ENCODE measurements at places on chromosomes 5 and 9.
A peak's percentile ranks its signal among the peaks of the same experiment; 100 is the strongest.

- peak; percentile 82 for DNase-seq
These were observed at the start of gene STC2 for GRCh38 chr5:173327948-173328843. STC2 (minus strand) TSS chr5:173328414; CDS start chr5:173328193, 221 bp downstream.

DNA sequence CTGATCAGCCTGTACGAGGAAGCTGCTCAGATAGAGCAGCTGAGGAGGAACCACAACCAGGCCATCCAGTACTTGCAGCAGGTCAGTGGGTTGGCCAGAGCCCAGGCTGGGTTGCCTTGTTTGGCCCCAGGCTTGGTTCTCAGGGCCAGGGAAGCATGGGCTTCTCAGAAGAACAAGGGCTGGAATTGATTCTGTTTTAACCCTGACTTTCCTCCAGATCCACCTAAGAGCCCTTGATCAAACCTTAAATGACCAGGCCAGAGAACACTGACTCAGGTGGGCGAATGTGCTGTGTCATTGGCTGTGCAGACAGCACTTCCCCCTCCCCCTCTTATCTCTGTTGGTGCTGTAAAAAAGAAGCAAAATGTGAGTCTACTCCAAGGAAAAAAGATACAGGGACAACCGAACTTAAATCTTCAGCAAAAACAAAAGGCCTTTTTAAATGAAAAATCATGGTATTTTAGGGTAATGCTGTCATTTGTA, 28.1 kb downstream of the TTC23L start:
- no peak for DNase-seq

DNA sequence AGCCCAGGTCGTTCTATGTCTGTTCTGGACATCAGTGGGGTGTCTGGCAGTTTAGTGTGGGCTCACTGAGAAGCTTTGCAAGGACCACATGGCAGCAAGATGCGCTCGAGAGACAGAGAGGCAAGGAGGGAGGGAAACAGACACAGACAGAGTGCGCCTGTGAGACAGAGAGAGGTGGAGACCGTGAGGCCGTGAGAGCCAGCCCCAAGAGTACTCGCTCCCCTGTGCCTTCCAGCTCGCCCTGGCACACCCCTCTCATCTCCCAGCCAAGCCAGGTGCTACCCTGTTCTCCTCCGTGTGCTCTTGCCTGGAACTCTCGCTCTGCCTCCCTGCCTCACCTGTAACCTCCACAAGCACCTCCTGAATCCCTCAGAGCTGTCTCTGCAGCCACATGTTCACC, 106.8 kb downstream of the EHMT1 start:
- no peak for DNase-seq

DNA sequence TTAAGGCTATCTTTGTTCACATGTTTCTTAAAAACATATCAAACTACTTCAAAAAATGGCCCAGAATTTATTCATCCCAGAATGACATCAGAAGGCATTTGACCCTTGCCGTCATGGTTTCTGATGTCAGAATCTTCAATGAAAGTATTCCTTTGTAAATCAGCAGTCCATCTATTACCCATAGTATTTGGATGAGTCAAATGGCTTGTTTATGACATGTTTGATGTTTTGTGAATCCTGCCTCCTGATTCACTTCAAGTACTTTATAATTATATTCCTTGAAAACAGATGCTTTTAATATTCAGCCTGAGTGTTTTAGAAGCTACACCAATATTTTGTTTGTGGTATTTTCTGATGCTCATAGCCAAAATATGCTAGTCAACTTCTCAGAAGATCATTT, 200.8 kb upstream of the MEF2C start:
- DNase-seq: no peak

DNA sequence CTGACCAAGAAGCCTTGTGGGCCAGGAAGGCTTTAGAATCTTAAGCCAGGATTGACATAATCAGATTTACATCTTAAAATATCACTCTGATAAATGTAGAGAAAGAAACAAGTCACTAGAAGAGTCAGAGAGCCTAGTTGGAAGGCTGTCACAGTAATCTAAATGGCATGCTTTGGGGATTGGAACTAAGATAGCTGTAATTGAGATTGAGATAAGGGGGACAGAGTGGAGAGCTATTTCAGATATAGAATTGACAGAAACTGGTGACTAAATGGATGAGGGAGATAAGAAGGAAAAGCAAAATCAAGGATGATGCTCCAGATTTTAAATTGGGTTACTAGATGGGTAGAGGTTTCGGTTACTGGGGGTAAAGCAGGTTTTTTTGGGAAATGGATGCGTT, 100.5 kb downstream of the XRCC4 start:
- no peak for DNase-seq

DNA sequence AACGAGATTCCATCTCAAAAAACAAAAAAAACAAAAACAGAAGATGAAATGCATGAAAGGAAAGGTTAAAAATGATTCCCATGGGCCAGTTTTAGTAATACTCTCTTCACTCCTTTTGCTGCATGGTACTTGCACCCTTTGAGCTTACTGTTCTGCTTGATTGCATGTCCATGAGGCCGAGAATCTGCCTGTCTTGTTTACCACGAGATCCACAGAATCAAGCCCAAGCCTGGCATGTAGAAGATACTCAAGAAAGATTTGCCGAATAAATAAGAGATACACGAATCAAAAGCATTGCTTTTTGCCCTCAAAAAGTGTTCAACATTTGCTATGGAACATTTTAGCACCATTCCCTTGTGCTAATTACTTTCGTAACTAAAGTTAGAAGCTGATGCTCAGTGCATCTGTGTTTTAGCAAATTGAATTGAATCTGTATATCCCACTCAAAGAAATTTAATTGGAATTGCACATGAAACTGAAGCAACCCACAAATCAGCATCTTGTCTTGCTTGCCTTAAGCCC, 1.1 kb downstream of the FAXDC2 start:
- no peak for DNase-seq

- DNase-seq: no peak
These were observed 477.1 kb downstream of the PDE4D start for GRCh38 chr5:59416451-59416850.
